AML-193 (cell line): ENCODE measurements at places on chromosomes 5 and 9.

DNA sequence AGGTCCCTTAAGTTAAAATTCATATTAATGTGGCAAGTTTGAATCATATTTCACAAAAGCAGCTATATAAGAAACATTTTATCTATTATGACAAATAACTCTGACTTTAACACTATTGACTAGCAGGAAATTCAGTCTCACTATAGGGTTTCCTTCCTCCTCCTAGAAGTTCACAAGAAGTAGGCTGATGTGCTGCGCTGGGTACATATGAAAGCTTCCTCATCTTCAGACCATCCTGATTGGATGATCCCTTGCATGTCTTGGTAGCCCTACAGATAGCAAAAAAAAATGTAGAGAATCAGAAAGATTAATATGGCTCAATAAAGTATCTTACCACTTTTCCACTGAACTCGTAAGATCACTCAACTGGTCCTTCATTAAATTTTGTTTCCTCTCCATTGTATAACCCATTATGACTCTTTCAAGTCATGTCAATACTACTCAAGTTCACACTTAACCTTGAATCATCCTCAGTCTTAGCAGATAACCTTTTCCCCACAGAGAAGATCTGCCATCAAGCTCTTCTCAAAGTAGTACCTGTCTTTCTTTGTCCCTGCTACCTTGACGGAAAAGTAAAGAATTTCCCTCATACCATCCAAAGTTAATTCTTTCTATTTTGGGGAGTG lies 11.5 kb upstream of the PSIP1 start:
- no peak for DNase-seq

DNA sequence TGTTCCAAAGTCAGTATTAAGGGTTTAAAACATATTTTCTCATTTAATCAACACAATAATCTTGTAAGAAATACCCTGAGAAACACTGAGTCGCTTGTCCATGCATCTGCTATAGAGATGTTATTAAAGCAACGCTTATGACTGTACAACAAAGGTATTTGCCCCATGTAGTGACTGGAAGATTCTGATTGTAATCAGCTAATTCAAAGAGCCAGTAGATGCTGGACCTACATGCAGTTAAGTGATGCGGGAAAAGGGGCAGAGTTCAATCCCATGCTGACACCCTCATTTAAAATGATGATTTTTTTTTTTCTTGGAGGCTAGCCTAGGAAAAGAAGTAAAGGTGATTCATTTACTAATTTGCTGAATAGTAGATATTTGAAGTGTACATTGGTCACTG lies 149.3 kb upstream of the MTAP start:
- no peak for DNase-seq

DNA sequence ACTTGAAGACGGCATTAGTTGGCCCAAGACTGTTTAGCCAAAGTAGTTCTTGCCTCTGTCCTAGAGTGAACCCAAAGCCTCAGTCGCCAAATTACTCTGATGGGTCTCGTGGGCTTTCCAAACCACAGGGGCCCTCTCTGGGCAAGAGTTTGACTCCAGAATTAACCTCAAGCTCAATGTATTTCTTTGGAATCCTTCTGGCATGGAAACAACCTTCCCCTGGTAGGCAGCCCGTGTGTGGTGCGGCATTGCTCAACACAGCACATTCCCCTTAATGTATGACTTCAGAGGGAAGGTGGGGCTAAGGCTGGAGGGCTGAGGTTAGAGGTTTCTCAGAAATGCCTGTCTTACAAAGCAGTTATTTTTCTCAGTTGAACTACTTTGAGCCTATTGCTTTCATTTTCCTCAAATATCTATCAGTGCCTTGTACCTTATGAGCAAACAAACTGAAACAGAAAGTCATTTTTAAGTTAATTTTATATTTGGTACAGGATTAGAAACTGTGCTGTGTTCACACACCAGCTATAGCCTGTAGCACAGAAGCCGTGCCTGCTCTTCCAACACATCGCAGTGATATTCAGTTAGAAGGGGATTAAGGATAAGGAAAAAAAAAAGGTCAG lies 123.9 kb upstream of the HAPLN1 start:
- DNase-seq: peak; percentile 11

GRCh38 chr9:37801287-37801850 lies 772 bp downstream of the DCAF10 start:
- no peak for DNase-seq

DNA sequence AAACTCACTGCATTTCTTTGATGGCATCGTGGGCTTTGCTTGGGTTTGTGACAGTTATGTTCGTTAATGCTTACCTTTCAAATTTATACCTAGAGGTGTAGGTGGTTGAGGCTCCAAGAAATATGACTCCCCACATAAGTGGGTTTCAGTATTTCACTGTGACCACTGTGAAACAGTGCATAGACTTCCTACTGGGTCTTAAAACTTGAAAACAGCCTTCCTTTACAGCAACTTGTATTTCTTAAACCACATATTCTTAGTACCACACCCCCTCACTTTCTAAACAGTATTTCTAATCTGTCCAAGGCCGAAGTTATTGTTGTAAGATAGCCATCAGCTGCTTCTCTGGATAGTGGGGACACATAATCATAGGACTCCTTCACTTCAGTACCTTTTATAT lies 48.3 kb downstream of the TMEFF1 start:
- no peak for DNase-seq

- peak; percentile 40 for DNase-seq
Observed at GRCh38 chr5:107365320-107366109, 305.2 kb downstream of the EFNA5 start.

DNA sequence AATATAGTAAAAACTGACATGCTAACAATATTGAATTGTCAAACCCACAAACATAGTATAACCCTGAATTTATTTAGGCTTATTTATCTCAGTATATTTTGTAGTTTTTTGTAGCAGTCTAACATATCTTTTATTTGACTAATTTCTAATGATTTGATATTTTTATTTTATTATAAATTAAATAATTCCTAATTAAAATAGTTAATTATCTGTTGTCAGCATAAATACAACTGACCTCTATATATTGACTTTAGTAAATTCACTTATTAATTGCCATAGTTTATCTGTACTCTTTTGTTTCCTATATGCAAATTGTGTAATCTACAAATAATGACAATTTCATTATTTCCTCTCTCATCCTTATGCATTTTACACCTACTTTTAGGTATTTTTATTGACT lies 215.1 kb upstream of the KIF2A start:
- DNase-seq: no peak

GRCh38 chr5:138752341-138752950 lies 779 bp upstream of the CTNNA1 start:
- no peak for DNase-seq

- no peak for DNase-seq
Observed at GRCh38 chr5:57292336-57292735, 118.5 kb downstream of the GPBP1 start.

DNA sequence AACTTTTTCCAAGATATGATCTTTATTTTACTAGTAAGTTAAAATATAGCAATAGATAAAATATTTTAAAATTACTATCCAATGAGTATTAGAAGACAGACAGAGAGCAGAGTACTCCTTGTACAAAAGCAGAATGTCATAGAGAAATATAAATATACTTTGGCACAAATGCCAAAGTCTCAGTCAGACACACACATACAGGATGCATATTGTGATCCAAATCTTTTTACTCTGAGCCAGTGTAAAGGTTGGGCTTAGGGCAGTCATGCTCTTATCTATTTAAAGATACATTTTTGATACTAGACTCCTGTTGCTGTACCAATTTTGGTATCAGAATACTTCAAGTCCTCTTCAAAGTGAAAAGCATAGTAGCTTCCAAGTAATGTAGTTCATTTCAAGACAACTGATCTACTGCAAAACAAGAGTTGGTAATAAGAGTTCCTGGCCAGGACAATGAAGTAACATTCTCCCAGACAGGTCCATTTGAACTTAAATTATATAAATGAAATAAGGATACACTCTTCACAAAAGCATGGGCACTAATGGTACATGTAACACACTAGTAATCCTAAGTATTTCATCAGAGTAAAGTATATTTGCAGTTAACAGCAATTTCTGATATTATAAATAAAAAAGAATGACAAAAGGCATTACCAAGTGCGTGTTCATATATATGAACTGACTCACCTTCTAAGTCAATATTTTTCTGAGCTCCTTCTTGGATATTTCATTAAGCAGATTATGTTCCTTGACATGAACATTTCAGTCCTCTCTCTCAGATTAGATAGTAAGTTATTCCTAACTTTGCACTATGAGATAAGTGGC lies 10.5 kb downstream of the PFDN1 start:
- DNase-seq: no peak

DNA sequence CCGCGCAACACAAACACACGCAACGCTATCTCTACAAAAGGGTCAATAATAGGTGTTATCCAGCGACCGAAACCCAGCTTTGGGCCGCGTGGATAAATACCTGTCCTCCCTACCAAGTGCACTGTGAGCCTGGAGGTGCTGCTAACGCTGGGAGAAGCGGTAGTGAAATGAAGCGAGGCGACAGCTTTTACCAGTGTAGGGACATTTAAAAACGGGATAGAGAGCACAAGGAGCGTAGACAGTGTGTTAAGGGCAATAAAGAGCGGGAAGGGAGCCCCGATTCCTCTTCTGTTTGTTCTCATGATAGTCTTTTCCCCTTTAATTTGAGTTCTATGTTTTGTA lies 421 bp upstream of the DEPDC1B start:
- no peak for DNase-seq

GRCh38 chr5:33736510-33736909 lies 155.3 kb downstream of the ADAMTS12 start:
- no peak for DNase-seq

- DNase-seq: peak; percentile 40
Observed at GRCh38 chr5:36414869-36415282, 113.2 kb upstream of the RANBP3L start.

DNA sequence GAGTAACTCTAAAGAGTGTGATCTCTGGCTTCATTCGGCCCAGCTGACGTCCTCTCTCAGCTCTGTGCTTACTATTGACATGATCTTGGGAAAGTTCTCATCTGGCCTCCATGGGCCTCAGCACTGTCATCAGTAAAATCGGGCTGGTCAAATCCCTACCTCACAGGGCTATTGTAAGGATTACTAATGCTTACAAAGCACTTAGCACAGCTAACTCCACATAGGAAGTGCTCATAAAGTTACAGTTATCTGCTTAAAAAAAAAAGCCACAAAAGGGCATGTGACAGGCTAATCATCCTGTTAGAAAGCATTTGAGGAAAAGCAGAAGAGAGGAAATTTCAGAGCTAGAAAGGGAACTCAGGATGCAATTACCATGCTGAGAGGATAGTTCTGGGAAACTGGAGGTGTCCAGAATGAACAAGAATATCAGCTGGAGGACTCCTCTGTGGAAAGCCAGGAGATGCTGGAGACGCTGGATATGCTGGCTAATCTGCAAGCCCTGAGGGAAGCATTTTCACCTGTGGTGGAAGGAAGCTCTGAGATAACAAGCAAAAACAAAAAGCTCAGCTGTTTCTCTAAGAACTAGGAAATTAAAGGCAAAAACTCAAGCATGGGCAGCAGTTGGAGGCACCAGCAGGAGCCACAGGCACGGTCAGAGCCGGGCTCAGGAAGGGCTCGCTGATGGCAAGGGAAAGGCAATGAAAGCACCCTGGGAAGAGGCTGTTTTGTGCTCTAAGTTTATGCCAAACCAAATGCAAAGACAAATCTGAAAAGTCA lies 4.4 kb upstream of the BHMT start:
- peak; percentile 91 for DNase-seq

DNA sequence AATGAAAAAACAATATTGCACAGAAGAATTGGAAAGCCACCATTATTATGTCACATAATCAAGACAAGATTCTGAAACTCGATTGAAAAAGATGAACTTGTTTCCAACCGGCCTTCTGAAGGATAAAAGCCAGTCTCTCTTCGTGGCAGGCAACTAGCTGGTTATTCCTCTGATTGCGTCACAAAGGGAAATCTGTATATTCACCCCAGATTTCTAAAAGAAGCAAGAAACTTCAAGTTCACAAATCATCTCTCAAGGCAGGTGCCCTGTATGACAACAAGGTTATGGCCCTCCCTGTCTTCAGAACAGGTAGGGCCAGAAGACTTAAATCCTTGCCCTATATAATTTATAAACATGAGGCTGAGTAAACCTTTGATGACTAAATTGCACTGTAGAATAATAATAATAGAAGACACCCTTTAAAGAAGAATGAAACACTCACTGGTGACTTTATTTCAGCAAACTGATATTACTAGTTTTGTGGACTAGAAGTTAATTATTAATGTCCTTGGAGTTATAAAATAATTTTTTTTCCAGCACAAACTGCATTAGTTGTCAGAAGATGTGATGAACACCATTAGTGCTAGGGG lies 2.9 kb upstream of the KLF4 start:
- DNase-seq: no peak

DNA sequence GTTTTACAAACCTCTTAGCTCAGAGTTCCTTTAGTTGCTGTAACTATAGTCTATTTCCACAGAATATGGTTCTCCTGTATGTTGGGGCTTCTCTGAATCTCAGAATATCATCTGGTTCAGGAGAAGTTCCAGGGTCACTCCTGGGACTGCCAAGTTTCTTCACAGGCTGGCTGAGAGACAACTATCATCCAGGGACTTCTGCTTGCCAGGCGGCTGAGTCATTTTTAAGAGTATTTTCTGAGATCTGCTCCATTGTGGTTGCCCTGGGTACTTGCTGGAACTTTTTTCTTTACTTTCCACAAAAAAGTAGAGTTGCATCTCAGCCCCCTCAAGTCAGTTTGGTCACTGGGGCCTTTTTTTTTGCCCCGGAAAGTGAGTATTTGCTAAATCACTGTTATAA lies 566.5 kb downstream of the LRRC70 start:
- DNase-seq: no peak

- DNase-seq: no peak
Observed at GRCh38 chr5:157485811-157486210, 25.8 kb downstream of the NIPAL4 start.

DNA sequence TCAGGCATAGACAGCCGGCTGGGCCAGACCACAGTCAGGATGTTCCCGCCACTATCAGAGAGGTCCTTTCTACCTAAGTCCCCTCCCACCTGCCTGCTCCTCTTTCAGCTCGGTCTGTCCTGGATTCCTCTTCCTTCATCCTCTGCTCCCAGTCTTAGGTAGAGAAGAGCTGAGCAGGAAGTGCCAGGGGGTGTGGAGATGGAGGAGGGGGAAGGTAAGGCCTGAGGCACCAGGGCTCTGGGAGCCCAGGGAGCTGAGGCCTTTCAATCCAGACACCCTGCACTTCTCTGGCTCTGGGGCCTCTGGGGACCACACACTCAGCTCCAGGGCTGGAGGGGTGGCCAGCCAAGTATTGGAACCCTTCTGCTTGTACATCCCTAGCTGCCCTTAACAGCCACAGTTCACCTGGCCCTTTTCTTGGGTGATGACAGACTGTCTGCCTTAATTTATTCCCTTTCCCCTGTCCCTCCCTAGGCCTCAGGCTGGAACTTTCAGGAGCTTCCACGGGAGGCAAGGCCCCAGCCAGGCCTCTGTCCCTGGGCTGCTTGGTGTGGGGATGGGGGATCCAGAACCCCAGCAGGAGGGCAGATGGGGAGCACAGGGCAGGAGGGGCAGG lies 15.6 kb downstream of the IRF1 start:
- DNase-seq: no peak

DNA sequence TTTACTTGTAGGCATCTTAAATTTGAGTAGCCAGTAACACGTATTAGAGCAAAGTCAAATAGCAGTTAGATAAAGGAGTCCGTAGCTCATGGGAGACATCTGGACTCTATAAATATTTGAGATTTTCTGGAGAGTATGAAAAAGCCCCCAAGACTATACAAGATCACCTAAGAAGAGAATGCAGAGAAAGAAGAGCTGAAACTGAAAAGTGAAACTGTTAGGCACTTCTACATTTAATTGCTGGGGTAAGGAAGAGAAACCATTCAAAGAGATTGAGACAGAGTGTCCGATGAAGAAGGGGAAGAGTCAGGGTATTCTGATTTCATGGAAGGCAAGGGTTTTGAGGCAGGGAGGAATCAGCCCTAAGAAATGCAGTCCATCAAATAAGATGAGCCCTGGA lies 2372.1 kb downstream of the MAT2B start:
- DNase-seq: no peak
